ENCODE measurements at places on chromosomes 5 and 9. TPM values are rescaled to one million over a fixed set of nuclear protein-coding genes. Genes with fewer than 3 reads are reported as not detected.

PHF24 gene
- total RNA-seq = 0.88 TPM

ADAMTS12 gene
- 32.1 TPM for total RNA-seq

CDH6 gene
- total RNA-seq = 127 TPM

DIPK1B gene
- total RNA-seq = 40.8 TPM

CNTNAP3B gene
- total RNA-seq = 4.5 TPM

APBB3 gene
- 26.9 TPM for total RNA-seq

NUDT2 gene
- 25.1 TPM for total RNA-seq

SPOCK1 gene
- 45.1 TPM for total RNA-seq

DNA sequence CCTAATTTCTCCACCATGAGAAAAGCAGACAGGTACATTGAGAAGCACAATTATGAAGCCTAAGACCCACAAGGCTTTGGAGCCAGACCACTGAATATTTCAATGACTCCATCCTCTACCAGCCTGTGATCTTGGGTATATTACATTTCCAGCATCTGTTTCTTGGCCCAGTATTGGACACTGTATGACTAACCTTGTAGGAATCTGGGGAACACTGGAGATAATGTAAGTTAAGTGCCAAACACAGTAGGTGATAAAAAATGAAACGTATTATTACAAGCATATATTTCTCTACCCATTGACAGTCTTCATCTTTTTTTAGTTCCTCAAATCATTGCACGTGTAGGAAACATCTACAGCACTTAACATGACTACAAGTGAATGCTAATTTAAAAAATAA is 28.6 kb upstream of the FEM1C start:
- no peaks in the 10 kb centered on the region for H3K4me1 ChIP-seq
- DNase-seq = no peak
- H3K27ac ChIP-seq = no peak overlapping the region
- H3K4me3 ChIP-seq = no peak overlapping the region
- H3K36me3 ChIP-seq = no peaks in the 10 kb centered on the region

DNA sequence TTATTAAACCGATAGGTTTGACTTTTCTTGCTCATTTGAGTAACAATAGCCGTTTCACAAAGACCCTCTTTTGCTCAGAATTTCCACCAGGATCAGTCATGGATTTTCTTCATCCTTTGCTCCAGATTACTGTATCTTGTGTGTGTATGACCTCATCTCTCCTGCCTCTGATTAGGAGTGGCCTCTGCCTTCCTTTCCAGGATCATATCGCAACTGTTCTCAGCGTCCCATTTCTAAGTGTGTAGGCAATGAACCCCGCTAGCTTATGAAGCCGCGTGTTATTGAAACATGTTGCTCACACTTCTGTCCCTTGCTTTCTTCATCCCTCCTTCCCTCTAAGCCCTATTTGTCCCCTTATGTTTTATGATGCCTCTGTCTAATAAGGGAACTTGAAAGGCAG is 169.8 kb upstream of the RPS23 start:
- no peaks in the 10 kb centered on the region for H3K36me3 ChIP-seq
- peaks cover 4% of the 10 kb centered on the region for H3K27me3 ChIP-seq
- no peak for DNase-seq
- no peak overlapping the region for H3K4me3 ChIP-seq

GRCh38 chr9:86274821-86275643 is 7.3 kb downstream of the ISCA1 start:
- DNase-seq = no peak
- H3K27ac ChIP-seq = no peak overlapping the region
- H3K27me3 ChIP-seq = no peaks in the 10 kb centered on the region
- H3K36me3 ChIP-seq = peaks cover 35% of the 10 kb centered on the region

DNA sequence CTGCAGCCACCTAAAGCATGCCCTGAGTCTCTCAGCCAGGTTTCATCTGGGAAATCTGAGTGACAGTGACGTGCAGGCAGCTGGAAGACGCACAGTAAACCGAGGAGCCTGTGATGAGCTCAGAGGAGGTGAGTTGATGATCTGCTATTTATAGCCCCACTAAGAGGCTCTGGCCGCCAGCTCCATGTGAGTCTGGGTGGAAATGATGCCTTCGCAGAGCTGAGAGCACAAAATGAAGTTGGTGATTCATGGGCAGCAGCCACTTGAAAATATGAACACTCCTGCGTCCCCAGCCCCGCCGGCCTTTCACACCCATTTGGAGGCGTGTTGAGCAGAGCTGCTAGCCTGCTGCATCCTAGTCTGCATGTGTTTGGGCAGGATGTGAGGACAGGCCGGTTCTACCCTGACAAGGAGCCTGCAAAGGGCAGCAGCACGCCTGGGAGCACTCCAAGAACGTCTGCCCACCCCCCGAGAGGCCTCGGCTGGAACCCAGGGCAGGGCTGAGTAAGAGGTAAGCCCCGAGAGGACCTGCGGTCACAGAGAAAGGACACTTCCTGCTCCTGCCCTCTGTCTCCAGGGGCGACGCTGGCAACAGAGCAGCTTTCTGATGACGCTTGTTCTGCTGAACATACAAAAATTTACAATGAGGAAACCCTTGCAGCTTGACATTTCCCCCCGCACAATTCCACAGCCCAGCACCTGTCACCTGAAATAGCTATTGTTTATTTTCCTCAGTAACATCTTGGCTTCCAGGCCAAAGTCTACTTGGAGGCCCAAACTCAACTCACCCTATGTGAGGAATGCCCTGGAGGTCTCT is 25.1 kb upstream of the CDKN2AIPNL start:
- DNase-seq = no peak
- no peaks in the 10 kb centered on the region for H3K27me3 ChIP-seq
- no peaks in the 10 kb centered on the region for H3K36me3 ChIP-seq
- H3K27ac ChIP-seq = peak overlapping the region; percentile 77

- H3K4me3 ChIP-seq = peak overlapping the region; percentile 67
- H3K4me1 ChIP-seq = peaks cover 43% of the 10 kb centered on the region
- peak overlapping the region; percentile 96 for H3K27ac ChIP-seq
- no peak for DNase-seq
- no peaks in the 10 kb centered on the region for H3K27me3 ChIP-seq
Measured at GRCh38 chr5:80182809-80183580, 72.9 kb downstream of the SERINC5 start.

DNA sequence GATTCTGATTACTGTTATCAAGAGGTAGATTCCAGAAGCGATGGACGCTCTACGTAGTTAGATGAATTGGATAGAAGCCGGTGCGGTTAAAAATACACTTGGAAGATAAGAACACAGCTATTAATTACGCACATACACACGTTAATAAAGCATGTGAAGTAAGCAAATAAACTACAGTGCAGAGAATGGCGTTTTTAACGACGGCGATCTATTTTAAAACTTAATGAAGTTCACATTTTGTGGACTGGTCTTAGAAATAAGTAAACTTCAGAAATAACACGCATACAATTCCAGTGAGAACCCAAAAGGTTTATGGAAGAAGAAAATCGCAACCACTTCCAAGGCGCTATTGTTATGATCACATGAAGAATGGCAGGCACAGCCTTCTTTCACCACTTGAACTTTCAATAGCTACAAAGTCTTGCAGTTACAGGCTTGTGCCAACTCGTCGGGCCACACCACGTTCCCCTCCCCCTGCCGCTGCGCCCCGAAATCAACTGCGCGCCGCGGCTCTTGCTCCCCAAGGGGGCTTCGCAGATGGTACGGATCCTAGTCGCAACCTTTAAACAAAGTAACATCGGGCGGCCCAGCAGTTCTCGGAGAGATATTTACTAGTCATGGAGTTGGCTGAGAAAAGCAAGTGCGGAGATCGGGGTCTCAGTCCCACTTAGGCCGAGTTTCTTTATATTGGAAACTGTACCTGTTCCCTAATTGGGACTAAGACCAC is 866 bp upstream of the SEMA6A start:
- peak overlapping the region; percentile 99 for H3K4me3 ChIP-seq
- H3K36me3 ChIP-seq = peaks cover 5% of the 10 kb centered on the region
- no peak for DNase-seq
- H3K4me1 ChIP-seq = peaks cover 12% of the 10 kb centered on the region
- peaks cover 7% of the 10 kb centered on the region for H3K27me3 ChIP-seq
- H3K27ac ChIP-seq = peak overlapping the region; percentile 82

DNA sequence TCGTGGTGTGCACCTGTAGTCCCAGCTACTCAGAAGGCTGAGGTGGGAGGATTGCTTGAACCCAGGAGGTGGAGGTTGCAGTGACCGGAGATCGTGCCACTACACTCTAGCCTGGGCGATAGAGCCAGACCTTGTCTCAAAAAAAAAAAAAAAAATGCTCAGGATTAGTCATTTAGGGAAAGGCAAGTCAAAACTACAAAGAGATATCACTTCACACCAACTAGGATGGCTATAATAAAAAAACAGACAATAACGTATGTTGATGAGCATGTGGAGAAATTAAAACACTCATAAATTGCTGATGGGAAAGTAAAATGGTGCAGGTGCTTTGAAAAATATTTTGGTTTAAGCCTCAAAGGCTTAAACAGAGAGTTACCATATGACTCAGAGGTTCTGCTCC is 6.3 kb upstream of the ANKRD34B start:
- no peak overlapping the region for H3K27ac ChIP-seq
- H3K4me3 ChIP-seq = no peak overlapping the region
- peaks cover 64% of the 10 kb centered on the region for H3K27me3 ChIP-seq
- no peak for DNase-seq
- no peaks in the 10 kb centered on the region for H3K4me1 ChIP-seq
- peaks cover 5% of the 10 kb centered on the region for H3K36me3 ChIP-seq

DNA sequence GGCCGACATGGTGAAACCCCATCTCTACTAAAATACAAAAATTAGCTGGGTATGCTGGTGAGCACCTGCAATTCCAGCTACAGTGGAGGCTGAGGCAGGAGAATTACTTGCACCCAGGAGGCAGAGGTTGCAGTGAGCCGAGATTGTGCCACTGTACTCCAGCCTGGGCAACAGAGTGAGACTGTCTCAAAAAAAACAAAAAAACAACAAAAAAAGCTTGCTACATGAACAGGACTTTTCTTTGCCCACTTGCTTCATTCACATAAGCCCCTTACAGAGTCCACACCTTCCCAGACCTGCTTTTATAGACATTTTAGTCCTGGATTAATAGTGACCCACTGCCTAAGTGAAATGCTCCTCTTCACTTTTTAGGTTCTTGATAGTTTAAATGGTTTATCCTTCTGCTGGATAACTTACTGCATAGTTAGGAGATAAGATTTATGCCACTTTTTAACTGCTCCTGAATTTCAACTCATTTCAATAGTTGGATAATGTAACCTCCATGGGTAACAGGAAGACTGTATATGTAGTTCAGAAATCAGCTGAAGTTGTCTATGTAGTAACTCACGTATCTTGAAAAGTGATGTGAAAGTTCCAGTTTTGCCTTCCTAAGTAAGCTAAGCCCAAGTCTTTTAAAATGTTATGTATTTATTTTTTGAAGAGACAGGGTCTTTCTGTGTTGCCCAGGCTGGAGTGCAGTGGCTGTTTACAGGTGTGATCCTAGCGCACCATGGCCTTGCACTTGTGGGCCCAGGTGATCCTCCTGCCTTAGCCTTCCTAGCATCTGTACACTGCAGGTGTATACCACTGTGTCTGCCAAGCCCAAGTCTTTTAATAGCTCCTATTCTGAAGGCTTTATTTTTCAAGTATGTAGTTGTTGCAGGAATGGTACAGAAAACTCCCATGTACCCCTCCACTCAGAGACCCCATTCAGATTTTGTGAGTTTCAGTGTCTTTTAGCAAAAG is 19.7 kb downstream of the SUB1 start:
- peaks cover 29% of the 10 kb centered on the region for H3K36me3 ChIP-seq
- no peak overlapping the region for H3K27ac ChIP-seq
- H3K27me3 ChIP-seq = no peaks in the 10 kb centered on the region
- no peak for DNase-seq

GRCh38 chr5:142057697-142058056 is 44.9 kb upstream of the GNPDA1 start:
- H3K27me3 ChIP-seq = no peaks in the 10 kb centered on the region
- H3K4me3 ChIP-seq = no peak overlapping the region
- H3K36me3 ChIP-seq = no peaks in the 10 kb centered on the region
- H3K4me1 ChIP-seq = peaks cover 28% of the 10 kb centered on the region
- peak overlapping the region; percentile 58 for H3K27ac ChIP-seq
- no peak for DNase-seq

GRCh38 chr5:4313138-4313537 is 717.5 kb downstream of the IRX1 start:
- no peaks in the 10 kb centered on the region for H3K4me1 ChIP-seq
- H3K27me3 ChIP-seq = no peaks in the 10 kb centered on the region
- peaks cover 4% of the 10 kb centered on the region for H3K36me3 ChIP-seq
- no peak overlapping the region for H3K27ac ChIP-seq
- no peak for DNase-seq

DNA sequence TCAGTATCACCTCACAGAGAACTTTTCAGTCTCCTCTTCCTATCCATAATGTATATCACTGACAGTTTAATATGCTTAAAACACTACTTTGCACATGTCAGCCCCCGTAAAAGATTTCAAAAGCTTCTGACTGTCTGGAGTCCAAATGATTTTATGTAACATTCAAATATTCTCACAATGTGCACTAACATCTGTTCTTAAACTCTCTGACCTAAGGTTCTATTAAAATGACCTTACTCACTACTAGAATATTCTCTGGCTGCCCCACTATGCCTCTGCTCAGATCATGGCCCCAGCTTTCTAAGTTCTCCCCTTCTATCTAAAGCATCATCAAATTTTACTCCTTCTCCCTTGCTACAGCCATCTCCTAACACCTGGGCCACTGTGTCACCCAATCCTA is 52.5 kb downstream of the AP3B1 start:
- H3K27ac ChIP-seq = no peak overlapping the region
- H3K27me3 ChIP-seq = no peaks in the 10 kb centered on the region
- peaks cover 12% of the 10 kb centered on the region for H3K36me3 ChIP-seq
- no peak for DNase-seq

GRCh38 chr5:21783074-21783679 is 1070.0 kb downstream of the CDH12 start:
- DNase-seq = no peak
- no peak overlapping the region for H3K27ac ChIP-seq
- H3K4me3 ChIP-seq = no peak overlapping the region

- H3K27me3 ChIP-seq = no peaks in the 10 kb centered on the region
- no peak overlapping the region for H3K27ac ChIP-seq
- H3K36me3 ChIP-seq = no peaks in the 10 kb centered on the region
- H3K4me3 ChIP-seq = no peak overlapping the region
- no peak for DNase-seq
Measured at GRCh38 chr5:33828626-33829308, 63.0 kb downstream of the ADAMTS12 start.

DNA sequence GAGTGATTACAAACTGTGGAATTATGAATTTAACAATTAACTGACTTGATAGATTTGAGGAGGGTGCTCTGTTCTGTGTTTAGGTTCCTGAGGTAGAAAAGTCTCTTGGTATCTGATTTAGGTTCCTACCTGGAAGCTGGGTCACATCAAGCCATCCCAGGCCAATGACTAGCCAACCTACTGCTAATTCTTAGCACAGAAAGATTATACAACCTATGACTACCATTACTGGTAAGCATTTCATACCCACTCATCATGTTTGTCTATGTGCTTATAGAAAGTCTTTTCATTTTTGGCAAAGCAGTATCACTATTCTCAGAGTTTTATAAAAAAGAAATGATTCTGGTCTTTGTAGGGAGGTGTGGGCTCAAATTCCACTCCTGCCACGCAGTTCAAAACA is 49.7 kb downstream of the GNAQ start:
- H3K36me3 ChIP-seq = peaks cover 7% of the 10 kb centered on the region
- DNase-seq = no peak
- no peaks in the 10 kb centered on the region for H3K27me3 ChIP-seq

- no peaks in the 10 kb centered on the region for H3K27me3 ChIP-seq
- DNase-seq = no peak
- H3K27ac ChIP-seq = no peak overlapping the region
- H3K4me3 ChIP-seq = no peak overlapping the region
Measured at GRCh38 chr5:162852134-162852533, 585.3 kb upstream of the CCNG1 start.
